ENCODE measurements at places on chromosomes 3 and 15. TPM values are rescaled to one million over a fixed set of nuclear protein-coding genes. Genes with fewer than 3 reads are reported as not detected.

DNA sequence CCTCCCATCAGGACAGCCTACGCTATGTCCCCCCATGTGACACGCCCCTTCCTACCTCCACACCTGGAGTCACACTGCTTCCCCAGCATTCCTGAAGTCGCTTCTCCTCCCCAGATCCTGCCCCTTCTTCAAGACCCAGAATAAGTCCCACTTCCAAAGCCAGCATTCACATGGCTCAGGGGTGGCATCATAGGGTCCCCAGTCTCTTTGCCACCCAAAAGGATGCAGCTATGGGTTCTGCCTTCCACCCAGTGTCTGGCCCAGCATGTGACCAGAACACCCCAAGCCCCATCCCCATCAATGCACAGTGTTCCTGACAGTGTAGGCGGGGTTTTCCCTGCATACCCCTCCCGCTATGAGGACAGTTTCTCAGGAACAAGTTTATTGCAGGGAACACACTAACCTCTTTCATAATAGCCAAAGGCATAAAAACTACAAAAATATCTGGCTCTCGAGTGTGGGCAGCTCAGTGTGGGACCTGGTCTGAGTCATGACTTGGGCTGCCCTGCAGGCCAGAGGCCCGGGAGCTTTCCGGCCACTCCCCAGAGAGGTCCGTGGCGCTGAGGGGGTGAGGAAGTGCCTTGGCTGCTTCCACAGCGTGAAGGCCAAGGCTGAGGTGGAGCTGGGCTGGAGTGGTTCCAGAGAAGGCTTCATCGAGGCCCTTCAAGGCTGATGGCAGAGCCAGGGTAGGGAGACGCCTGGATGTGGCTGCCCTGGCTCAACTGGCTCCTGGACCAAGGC is 5.8 kb downstream of the ISLR start:
- DNase-seq = peak; percentile 86

GRCh38 chr15:73727330-73727976 is 25.7 kb downstream of the INSYN1 start:
- no peak for DNase-seq

DNA sequence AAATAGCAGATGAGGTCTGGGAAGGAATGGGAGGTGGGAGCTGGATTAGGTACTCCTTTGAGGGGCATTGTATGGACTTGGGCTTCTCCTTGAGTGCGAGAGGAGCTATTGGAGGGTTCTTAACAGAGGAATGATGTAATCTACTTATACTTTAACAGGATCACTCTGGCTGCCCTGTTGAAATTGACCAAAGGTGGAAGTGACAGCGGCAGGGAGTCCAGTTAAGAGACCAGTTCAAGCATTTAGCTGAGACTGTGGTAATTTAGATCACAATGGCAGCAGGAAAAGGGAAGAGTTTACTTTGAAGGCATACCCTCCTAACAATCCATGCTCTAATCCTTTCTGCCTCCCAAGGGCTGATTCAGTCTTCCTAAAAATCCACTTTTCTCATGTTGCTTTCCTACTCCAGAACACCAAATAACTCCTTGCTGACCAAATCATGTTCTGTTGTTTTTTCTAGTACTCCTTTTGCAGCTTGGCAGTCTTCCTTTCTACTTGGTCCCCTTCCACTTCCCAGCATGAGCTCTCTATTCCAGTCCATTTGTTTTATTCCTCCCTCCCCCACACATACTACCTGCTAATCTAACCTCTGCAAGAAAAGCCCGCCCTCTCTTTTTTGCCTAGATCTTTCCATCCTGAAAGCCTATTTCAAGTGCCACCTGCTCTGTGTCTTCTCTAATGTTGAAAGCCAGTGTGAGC is 139.4 kb downstream of the NECTIN3 start:
- no peak for DNase-seq

- no peak for DNase-seq
Measured at GRCh38 chr3:139629033-139629432, 48.7 kb downstream of the NMNAT3 start.

DNA sequence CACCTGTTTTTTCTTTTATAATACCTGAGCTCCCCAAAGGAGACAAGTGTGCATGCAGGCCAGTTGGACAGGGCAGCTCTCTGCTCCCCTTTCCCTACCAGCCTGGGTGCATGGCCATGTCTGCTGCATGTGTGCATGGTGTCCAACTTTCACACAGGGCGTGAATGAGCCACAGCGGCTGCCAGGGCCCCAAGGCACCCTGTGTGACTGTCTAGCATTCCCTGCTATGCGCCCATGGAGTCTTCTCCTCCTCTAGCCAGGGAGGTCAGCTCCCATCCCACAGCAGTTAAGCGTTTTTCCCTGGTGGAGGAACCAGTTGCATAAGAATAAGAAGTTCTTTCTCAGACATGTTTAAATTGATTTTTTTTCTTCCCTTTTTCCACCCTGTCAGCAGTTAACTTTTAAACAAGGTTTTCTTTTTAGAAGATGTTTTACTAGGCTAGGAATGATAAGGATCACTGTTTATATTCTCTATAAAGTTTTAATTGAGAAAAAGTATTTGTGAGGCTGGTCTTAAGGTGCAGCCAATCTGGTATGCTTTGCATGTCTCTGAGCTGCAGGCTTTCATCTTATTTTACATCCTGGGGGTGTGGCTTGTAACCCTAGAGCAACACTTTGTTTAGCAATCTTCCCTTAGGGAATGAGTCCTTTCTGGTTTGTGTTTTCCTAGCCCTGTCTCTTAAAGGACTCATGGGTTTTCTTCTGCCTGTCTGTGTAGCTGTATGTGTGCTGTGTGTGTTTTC is 20.5 kb upstream of the OR5H1 start:
- no peak for DNase-seq

- DNase-seq = no peak
Measured at GRCh38 chr3:143358155-143358792, 238.7 kb downstream of the CHST2 start.

- no peak for DNase-seq
Measured at GRCh38 chr3:67647390-67647878, 7.0 kb downstream of the SUCLG2 start.

ALG1L2 gene
- total RNA-seq = not detected

DUOX1 gene
- 0.59 TPM for total RNA-seq

LXN gene
- total RNA-seq = 3.8 TPM

CPEB1 gene
- 3.1 TPM for total RNA-seq

SLC4A7 gene
- 13.5 TPM for total RNA-seq

SORD gene
- 4.9 TPM for total RNA-seq

All from cardiac septum (tissue), 1 donor.